ENCODE measurements at places on chromosomes 1 and 21. TPM values are rescaled to one million over a fixed set of nuclear protein-coding genes. Genes with fewer than 3 reads are reported as not detected.

Gene PODN
- not detected for total RNA-seq

Gene IER5
- 34.4 TPM for total RNA-seq

Gene MMP23B
- total RNA-seq = 0.99 TPM

Gene SPATA45
- not detected for total RNA-seq

Gene IL10
- not detected for total RNA-seq

Gene TCHH
- total RNA-seq = not detected

Gene AADACL4
- total RNA-seq = not detected

Gene RGS18
- total RNA-seq = not detected

Gene FLAD1
- 27.2 TPM for total RNA-seq

Gene GJA5
- total RNA-seq = not detected

Gene TMPRSS15
- not detected for total RNA-seq

Gene OR14K1
- not detected for total RNA-seq

Gene FALEC
- not detected for total RNA-seq

Gene ACTRT2
- total RNA-seq = not detected

Measured in activated naive CD4-positive, alpha-beta T cell treated with anti-CD3 and anti-CD28 coated beads for 36 hours (primary cell).